ENCODE measurements at places on chromosomes 4 and X. TPM values are rescaled to one million over a fixed set of nuclear protein-coding genes. Genes with fewer than 3 reads are reported as not detected.

Gene SSX4
- not detected for total RNA-seq

DNA sequence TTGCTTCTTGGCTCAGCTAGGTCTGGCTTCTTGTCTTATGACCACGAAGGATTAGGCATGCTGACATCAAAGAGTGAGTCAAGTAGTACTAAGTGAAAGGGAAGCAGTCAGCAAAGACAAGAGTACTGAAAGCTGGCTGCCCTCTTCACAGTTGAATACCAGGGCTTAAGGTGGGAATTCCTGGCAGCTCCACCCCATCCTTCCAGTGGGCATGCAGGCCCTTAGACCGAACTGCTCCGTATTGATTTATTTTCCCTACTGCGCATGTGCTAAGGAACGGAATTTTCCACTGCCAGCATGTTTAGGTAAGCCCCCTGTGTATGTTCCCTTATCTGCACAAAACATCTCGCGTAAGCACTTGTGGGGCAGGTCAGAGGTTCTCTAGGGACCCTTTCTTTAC is 2320.1 kb downstream of the ARAP2 start:
- H3K36me3 ChIP-seq: no peaks in the 10 kb centered on the region
- H3K27me3 ChIP-seq: no peaks in the 10 kb centered on the region
- no peaks in the 10 kb centered on the region for H3K4me1 ChIP-seq
- no peak overlapping the region for H3K27ac ChIP-seq

DNA sequence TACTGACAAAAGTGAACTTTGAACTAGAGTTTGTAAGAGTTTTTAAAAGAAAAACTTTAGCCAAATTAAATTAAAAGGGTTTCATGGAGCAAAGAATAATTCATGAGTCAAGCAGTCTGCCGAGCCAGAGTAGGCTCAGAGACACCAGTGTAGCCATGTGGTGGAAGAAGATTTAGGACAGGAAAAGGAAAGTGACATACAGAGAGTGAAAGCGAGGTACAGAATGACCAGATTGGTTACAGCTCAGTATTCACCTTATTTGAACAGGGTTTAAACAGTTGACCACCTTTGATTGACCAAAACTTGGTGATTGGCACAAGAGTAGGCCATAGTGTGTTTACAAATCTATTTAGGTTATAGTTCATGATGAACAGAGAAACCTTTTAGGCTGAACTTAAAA is 377.8 kb downstream of the KLHL4 start:
- no peak for DNase-seq
- H3K4me3 ChIP-seq: no peak overlapping the region
- H3K4me1 ChIP-seq: no peaks in the 10 kb centered on the region
- no peak overlapping the region for H3K27ac ChIP-seq
- H3K36me3 ChIP-seq: no peaks in the 10 kb centered on the region

Gene CYSLTR1
- 14.4 TPM for total RNA-seq

All from activated CD4-positive, alpha-beta memory T cell treated with anti-CD3 and anti-CD28 coated beads, Interleukin-2, amount 10 ng/mL, durations not matched to agents 7 days and 5 days (primary cell).